ENCODE measurements at places on chromosomes 4 and X.

- no peak for DNase-seq
These were observed 31.2 kb upstream of the ANKRD50 start for GRCh38 chr4:124743711-124744110.

DNA sequence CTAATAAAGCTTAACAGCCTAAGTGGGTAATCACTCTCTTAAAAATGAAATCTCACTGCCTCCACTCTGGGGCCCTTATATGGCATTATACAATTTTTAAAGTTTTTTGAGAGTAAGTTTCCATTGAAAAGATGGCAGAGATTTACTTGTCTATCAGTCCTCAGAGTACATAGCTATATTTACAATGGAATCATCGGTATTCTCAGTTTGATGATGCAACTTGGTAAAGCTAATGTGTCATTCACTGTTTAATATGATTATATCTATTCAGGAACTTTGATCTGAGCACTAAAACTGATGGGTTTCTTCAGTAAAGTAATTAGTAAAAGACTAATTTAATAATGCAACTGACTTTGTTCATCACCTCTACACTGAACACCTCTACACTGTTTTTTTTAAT lies 51.6 kb downstream of the CT47B1 start:
- DNase-seq: no peak

DNA sequence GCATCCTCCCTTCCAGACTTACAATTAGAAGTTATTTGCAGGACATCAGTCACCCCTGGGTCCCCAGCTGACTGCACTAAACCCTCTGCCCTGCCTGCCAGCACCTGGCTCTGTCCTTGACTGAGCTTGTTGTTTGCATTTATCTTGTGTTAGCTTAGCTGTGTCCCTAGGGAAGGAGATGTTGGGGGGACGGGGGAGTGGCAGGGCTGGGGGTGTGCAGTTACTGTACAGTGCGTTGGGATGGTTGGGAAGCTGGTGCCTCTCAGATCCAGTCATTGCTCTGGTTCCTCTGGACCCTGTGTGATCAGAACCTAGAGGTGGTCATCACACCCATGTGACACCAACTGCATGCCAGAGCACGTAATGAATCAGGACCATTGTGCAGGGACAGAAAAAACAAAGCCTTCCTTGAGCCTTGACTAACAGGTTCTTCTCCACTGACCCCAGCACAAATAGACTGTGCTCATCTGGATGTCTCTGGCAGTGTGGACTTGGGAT lies 32.7 kb upstream of the PROM1 start:
- no peak for DNase-seq

- no peak for DNase-seq
These were observed 1523.7 kb downstream of the ARAP2 start for GRCh38 chr4:34720571-34720970.

DNA sequence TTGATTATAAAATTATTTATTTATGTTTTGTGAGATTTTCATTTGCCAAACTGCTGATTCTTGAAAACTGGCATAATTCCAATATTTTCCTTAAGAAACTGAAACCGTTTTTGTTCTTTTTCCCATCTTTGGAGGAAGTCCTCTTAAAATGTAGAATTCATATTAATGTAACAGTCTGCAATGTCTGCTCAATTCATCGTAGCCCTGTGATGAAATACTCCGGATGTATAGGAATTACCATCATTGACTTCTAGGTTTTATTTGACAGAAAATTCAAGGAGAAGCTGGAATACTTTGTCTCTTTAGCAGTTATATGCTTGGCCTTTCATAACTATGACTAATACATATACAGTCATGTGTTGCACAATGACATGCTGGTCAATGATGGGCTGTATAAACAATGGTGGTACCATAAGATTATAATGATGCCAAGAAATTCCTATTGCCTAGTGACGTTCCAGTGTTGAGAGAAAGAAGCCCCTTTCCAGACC lies 185.0 kb upstream of the GPRIN3 start:
- peak; percentile 80 for DNase-seq

GRCh38 chr4:26179316-26179760 lies 141.5 kb upstream of the RBPJ start:
- DNase-seq: no peak

DNA sequence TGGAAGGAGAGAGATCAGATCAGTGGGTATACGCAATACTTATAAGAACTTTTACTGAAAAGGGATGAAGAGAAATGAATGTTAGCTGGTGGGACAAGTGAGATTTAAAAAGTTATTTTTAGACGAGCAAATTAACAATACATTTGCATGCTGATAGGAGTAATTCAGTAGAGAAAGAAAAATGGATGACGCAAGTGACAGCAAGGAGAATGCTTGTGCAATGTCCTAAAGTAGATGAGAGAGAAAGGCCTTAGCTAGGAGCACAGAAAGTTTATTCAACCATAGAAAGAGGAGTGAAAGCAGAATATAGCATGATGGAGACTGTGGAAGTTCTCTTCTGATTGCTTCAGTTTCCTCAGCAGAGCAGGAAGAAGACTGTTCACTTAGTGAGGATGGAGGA lies 45.8 kb downstream of the OSTC start:
- DNase-seq: no peak

DNA sequence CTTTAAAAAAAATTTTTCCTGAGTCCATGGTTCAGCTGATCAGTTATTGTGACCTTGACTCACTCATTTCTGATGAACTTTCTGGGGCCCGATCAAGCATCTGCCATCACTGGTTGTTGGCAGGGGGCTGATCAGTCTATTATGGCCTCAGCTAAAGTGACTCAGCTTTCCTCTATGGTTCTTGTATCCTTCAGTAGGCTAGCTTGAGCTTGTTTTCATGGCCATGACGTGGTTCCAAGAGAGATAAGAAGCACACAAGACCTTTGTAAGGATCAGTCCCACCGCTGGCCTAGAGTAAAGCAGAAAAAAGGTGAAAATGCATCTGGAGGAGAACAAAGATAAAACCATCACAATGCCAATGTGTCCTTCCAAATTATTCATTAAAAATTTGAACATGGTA lies 29.8 kb upstream of the EPGN start:
- DNase-seq: no peak

DNA sequence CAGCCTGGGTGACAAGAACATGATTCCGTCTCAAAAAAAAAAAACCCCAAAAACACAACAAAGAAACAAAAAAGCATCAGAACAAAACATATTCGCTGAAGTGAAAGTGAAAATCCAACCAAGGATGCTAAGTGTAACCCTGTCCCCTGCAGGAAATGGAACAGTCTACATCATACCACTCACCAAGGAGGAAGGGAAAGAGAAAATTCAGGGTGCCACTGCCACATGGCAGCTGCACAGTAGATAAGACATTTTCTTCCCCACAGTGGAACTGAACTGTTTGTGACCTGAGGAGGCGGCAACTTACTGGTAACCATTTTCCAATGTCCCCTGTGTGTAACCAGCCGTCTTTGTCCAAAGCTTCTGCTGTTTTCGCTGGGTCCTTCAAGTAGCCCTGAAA lies 28.2 kb upstream of the CENPU start:
- DNase-seq: no peak

DNA sequence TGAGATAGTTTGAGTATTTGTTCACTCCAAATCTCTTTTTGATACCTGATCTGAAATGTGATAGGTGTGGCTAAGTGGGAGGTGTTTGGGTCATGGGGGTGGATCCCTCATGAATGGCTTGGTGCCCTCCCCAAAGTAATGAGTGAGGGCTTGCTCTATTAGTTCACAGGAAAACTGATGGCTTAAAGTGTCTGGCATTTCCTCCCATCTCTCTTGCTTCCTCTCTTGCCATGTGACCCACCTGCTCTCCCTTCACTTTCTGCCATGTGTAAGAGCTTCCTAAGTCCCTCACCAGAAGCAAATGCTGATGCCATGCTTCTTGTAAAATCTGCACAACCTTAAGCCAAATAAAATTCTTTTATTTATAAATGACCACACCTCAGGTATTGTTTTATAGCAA lies 61.1 kb downstream of the MAD2L1 start:
- no peak for DNase-seq

DNA sequence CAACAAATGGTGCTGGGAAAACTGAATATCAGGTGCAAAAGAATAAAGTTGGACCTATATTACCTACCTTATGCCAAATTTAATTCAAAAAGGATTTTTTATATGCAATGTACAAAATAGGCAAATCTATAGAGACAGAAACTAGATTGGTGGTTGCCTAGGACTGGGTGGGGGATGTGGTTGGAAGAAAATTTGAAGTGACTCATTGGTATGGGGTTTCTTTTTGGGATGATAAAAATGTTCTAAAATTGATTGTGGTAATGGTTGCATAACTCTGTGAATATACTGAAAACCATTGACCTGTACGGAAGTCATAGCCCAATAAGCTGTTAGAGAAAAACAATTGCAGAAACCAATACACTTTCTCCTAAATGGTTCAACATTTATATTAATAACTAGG lies 72.1 kb downstream of the COL4A5 start:
- no peak for DNase-seq

DNA sequence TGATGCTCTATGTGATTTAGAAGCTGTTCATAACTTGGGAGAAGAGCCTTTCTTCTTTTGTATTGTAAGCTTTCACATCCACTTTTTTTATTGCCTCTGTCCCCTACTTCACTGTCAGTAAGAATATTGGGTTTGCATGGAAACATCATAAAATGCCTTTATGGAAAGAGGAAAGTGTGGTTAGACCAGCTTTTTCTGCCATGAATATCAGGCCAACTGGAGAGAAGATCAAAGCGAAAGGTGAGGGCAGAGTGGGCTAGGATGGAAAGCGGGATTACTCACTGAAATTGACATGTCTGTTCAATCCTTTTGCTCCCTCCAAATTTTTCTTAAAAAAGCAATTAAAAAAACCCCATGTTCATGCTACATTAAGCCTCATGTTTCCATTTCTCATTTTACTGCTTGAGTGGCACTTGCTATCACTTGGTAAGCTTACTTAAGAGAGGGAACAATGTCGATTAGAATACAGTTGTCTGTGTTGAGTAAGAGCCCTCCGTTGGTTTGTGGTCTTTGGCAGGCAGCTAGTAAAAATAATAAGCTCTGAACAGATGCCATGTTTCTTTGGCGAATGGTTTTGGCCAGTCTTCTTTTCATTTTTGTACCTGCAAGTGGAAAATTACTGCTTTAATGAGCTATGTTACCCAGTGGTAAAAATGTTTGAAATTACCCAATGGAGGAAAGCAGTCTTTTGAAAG lies 35.9 kb downstream of the SUPT20HL1 start:
- no peak for DNase-seq

- no peak for DNase-seq
These were observed 185.5 kb downstream of the TEX13C start for GRCh38 chrX:125505207-125505606.

GRCh38 chrX:147913570-147913969 lies 1.9 kb downstream of the FMR1 start:
- DNase-seq: no peak
